Sciatic nerve (tissue), 2 donors: ENCODE measurements at places on chromosomes 13 and 19. TPM values are rescaled to one million over a fixed set of nuclear protein-coding genes. Genes with fewer than 3 reads are reported as not detected.

GRCh38 chr13:100502446-100502845 is 86.1 kb downstream of the GGACT start:
- no peak for DNase-seq

Gene TPRX1
- not detected for total RNA-seq

GRCh38 chr19:57314146-57314545 is 6.1 kb upstream of the ZNF543 start:
- no peak for DNase-seq

DNA sequence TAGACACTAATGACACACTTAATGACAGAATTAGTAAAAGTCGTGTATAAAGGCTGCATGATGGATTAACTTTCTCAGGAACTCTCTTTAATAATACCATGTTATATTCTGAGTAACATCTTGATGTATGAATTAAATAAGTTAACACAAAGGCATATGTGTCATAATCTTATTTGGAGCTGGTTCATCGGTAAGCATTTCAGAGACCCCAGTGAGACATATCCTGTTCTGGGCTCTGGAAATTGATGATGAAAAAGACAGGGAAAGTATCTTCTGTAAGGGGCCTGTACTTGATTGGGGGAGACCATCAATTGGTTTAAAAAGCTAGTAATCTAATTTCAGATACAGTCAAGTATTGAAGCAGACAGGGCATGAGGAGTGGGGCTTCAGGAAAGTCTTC is 547.9 kb downstream of the GPC6 start:
- DNase-seq, result no peak

Gene ZSCAN4
- not detected for total RNA-seq

DNA sequence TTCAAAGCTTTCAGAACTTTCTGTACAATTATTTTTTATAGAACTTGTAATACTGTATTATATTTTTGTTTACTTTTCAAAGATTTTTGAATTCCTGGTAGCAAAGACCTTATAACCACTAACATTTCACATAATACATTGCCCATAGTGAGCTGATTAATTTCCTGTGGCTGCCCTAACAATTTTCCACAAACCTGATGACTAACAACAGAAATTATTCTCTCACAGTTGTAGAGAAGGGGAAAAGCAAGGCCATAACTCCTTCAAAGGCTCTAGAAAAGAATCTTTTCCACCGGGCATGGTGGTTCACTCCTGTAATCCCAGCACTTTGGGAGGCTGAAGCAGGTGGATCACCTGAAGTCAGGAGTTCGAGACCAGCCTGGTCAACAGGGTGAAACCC is 19.1 kb downstream of the KLF12 start:
- no peak for DNase-seq

GRCh38 chr13:36891752-36892151 is 28.3 kb downstream of the SMAD9 start:
- DNase-seq, result no peak

Gene ZNF506
- total RNA-seq, result 37.2 TPM

DNA sequence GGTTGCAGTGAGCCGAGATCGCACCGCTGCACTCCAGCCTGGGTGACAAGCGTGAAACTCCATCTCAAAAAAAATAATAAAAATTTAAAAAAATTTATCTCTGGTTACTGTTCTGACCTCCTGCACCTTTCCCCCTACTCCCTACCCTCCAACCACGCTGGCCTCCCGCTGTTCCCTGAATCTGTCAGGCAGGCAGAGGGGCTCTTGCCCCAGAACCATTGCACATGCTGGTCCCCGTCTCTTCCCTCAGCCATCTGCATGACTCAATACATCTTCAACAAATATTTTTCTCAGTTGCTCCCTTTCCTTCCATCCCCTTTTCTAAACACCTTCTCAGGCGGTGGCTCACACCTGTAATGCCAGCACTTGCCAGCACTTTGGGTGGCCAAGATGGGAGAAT is 1.1 kb upstream of the FAM187B start:
- DNase-seq, result no peak

DNA sequence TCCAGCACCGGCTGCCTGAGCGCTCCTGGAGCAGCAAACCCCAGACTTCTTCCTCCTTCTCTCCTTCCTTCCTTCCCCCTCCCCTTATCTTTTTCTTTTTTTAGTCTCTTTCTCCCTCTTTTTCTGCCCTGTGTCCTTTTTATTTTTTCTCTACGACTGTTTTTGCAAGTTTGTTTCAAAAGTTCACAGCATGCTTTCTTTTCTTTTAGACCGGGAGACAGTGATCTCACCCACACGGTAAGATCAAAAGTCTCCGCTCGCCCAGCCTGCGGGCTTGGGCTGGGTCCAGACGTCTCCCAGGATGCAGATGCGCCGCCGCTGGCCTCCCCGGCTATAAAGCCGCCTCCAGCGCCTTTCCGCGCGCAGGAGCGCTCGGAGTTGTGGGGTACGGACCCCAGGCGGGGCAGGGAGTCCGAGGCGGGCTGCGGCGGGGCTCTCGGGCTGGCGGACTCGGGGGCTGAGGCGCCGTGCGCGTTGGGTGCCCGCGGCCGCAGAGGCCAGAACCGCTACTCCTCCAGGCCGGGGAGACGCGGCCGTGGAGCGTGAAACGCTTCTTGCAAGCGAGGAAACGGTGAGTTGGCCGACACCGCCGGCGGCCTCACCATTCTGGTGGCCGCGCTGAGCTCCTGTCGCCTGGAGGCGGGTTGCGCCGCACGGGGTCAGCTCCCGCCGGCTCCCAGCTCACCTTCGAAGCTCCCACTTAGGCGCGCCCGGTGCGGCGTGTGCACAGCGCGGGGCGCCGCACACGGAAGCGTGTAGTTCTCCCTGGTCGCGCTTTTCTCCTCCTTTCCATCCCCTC is 2.0 kb upstream of the TSHZ3 start:
- no peak for DNase-seq

Gene SIX5
- total RNA-seq, result 26.3 TPM

Gene FXYD1
- 460 TPM for total RNA-seq

DNA sequence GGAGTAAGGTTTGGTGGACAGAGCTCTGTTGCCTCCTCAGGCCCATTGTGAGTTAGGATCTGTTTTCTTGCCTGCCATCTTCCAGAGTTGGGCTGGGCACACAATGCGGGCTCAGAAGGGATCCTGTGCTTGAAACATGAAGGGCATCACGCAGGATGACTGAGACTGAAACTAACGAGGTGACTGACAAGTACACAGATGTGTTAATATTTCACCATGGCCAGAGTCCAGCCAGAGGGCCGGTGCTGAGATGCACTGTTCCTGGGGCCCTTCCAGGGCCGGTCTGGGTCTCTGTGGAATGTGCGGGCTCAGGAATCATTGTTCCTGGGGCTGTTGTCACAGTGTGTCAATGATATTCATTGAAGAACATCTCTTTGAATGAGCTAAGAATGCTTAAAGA is 163.7 kb downstream of the URI1 start:
- DNase-seq, result no peak

Gene ZNF675
- total RNA-seq, result 10.2 TPM

- no peak for DNase-seq
Measured at GRCh38 chr13:65830411-65831205, 1399.5 kb downstream of the PCDH9 start.

DNA sequence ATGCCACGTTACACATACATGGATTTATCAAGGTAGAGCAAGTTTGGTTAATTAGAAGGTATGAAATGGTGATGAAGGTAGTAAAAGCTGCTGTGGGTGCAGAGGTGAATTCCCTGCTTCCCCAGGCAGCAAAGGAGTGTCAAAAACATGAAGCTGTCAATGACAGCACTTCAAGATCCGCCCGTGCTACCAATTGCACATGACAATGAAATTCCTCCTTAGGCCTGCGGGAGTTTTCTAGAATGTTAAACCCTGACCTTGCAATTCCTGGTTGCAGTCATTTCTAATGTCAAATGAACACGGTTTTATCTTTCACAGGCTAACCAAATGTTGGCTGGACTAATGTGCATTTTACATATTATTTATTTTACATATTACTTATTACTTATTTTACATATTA is 67.7 kb upstream of the LSM14A start:
- no peak for DNase-seq

DNA sequence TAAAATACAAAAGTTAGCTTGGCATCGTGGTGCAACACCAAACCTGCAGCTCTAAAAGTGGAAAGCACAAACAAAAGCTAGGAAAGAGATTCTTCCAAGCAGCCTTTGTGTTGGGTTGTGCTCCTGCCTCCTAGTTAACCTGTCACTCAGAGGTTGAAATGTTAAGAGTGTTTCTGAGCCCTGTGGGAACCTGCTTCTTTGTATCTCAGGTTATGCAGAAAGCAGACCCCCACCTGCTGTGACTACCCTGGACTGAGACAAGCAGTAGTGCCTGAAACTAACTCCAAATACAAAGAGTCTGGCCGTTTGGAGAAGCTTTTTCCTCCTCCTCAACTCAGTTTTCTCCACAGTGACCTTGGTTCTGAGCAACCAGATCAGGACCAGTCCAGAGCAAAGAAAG is 158.4 kb upstream of the CSNK1A1L start:
- no peak for DNase-seq

GRCh38 chr19:23999821-24000610 is 85.3 kb downstream of the ZNF726 start:
- DNase-seq, result no peak

DNA sequence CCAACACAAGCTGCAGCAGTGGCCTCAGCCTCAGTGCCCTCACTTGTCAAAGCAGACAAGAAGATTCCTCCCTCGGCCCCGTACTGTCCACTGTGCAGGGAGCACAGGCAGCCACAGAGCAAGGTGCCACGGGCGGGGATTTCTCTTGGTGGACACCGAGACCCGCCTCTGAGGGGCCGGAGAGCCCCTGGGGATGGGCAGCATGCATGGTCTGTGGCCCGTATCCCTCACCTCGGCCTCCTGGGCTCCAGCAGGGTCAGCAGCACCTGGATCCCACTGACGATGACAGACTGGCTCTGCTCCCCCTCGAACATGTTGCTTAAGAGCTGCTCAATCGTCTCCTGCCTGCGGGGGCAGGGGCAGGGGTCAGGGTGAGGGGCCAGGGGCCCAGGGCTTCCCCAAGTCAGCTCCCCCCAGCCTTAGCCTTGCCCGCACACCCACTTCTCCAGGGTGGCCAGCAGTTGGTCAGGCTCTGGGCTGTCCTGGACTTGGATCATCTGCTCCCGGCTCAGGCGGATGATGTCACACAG is 13.4 kb upstream of the TMEM86B start:
- no peak for DNase-seq

Gene F10
- total RNA-seq, result 14.2 TPM

DNA sequence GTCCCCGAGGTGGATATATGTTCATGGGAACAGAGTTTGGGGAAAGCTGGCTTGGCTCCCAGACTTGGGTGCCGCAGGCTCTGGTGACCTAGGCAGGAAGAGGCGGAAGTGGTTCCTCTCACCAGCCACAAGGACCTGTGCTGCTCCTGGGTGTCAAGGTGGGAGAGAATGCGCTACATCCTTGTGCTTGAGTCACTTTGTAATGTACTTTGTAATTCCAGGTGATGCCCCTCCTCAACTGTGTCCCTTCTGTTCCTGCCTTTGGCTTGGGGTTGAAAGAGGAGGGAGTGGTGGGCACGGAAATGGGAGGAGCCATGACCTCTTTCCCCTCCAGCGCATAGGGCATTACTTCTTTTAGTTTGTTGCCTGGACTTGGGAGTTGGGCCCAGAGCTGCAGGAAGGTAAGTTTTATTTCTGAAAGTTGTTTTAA is 10.9 kb downstream of the GARRE1 start:
- DNase-seq, result no peak

Gene C5AR1
- 33.3 TPM for total RNA-seq

Gene ADGRE3
- 1.9 TPM for total RNA-seq

DNA sequence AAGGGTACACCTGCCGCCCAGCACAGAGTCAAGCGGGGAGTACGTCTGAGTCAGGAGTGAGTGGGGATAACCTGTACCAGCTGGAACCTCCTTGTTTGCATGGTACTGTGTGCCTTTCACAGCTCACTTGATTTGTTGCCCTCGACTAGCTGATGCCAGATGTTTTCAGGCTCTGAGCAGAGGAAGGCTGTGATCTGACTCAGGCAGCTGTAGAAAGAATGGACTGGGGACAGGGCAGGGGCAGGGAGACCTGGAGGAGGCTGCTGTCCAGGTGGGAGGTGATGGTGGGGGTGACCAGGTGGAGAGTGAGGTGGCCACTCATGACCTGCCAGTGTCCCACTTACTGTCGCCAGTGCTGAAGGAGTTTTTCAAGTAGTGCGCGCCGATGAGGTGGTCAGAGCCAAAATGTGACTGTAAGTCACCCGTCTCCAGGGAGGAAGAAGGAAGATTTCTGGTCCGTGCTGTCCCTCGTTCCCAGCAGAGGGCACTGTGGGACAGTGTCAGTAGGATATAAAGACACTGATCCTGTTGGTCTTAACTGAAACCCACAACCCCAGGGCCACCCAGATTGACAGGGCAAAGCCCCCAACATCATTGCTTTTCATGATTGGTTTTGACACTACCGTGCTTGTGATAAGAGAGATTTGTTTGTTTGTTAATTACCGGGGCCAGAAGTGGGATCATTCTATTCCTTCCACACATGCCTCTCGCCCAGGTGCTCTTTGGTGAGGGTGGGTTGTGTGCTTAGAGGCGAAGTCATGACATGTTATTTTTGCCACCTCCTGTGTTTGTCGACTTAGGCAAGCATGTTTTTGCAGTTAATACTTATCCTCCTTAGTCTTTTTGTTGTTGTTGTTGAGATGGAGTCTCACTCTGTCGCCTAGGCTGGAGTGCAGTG is 128.4 kb downstream of the DPF1 start:
- DNase-seq, result peak; percentile 78

DNA sequence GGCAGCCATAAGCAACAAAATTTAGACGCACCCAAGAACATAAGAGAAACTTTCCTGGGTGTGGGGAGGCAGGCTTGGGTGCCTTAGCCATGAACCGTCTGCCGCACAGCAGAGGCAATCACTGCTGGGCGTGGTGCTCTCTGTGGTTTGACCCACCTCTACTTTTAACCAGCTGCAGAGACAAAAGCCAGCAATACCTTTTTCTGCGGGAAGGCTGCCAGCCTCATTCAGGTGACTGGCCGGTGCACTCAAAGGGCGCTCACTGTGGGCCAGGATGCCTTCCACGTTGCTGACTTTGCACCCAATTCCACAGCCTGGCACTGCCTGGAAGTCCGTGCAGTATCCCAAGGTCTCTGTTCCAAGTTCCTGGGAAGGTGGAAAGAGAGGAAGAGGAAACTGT is 69.1 kb downstream of the ATP7B start:
- no peak for DNase-seq

GRCh38 chr19:39839678-39840327 is 5.8 kb upstream of the DYRK1B start:
- DNase-seq, result no peak

- DNase-seq, result no peak
Measured at GRCh38 chr19:14114854-14115253, 2.7 kb downstream of the PRKACA start.

DNA sequence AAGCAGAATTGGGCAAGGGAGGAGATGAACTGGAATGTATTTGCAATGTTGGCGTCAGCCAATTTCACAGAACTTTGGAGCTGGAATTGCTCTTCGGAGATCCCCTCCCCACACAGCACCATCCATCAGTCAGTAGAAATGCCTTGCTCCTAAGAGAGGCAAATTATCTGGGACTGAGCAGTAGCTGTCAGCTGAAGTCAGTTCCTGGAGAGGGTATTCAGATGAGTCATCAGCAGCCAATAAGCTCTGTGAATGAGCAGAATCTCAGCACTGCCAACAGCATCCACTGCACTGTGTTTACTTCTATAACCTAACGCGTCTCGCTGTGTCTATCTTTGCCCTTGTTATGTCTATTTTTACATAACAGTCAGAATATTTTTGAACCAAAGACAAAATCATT is 213.7 kb downstream of the SLITRK5 start:
- DNase-seq, result no peak
